Stimulated activated CD8-positive, alpha-beta memory T cell treated with anti-CD3 and anti-CD28 coated beads, Interleukin-7, amount 100 ng/mL, for 4 hours (primary cell): ENCODE measurements at places on chromosomes 12 and 14.

- no peak for DNase-seq
Measured at GRCh38 chr12:1006255-1006654, 15.2 kb downstream of the ERC1 start.

GRCh38 chr12:113184098-113184899 is 979 bp downstream of the DDX54 start:
- DNase-seq: no peak

GRCh38 chr12:39627914-39628313 is 8.3 kb upstream of the ABCD2 start:
- no peak for DNase-seq

DNA sequence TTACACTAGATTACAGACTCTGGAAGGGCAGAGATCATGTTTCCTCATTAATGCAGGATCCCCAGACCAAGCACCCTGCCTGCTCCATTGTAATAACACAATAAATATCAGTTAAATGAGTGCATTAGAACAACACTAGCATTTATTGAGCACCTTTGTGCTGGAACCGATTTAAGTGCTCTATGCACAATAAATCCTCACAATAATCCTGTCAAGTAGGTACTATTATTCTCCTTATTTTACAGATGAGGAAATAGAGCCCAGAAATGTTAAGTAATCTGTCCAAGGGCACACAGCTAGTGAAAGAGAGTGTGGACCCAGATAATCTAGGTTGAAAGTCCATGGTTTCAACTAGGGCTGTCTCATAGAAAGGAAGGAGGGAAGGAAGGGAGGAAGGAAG is 69.8 kb downstream of the MAP1LC3B2 start:
- DNase-seq: no peak

DNA sequence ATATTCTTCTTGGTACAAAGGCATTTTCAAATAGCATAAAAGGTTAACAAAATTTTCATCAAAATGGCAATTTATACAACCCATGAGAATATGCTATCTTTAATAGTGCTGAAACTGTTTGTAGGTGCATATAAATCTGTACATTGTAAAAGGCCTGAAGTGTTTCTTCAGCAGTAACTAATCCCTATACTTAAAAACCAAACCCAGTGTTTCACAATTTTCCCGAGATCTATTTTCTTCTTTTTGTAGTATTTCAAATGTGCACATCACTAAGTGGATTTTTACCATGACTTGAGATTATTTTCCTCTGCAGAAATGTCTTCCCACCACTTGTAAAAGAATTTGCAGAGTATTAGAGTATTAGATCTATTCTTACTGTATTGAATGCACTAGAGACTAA is 76.5 kb downstream of the FERMT2 start:
- DNase-seq: no peak

GRCh38 chr14:34072921-34073320 is 122.0 kb upstream of the EGLN3 start:
- DNase-seq: no peak

- no peak for DNase-seq
Measured at GRCh38 chr12:91914701-91915100, 230.9 kb downstream of the BTG1 start.

DNA sequence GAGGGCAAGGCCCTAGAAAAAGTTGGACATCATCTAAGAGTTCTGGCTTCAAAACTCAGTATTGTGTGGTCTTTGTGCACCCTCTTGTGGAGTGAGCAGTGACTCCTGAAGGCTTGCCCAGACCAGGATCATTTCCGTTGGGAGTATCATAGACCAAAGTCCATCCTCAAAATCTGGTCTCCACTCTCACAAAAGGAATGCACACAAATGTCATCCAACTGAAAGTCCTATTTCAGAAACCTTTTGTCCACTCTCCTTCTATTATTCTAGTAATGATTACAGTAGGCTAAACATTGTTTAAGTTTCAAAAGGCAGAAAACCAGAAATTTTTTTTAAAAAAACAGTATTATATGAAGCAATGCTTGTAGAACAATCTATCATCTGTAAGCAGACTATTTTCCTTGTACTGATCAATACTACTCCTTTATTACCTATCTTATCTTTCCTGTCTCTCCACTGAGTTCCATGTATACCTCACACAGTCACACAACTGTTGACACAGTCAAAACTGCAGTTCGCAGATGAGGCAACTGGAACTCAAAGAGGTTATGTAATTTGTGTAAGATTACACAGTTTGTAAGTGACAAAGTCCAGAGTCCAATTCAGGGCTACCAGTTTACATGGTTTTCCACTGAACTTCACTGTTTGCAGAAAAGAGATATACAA is 41.4 kb downstream of the COX16 start:
- no peak for DNase-seq

GRCh38 chr14:75286313-75286712 is 7.7 kb downstream of the FOS start:
- no peak for DNase-seq

GRCh38 chr12:94704452-94705306 is 54.3 kb upstream of the TMCC3 start:
- DNase-seq: no peak

- no peak for DNase-seq
Measured at GRCh38 chr12:30911207-30911606, 15.3 kb upstream of the TSPAN11 start.

DNA sequence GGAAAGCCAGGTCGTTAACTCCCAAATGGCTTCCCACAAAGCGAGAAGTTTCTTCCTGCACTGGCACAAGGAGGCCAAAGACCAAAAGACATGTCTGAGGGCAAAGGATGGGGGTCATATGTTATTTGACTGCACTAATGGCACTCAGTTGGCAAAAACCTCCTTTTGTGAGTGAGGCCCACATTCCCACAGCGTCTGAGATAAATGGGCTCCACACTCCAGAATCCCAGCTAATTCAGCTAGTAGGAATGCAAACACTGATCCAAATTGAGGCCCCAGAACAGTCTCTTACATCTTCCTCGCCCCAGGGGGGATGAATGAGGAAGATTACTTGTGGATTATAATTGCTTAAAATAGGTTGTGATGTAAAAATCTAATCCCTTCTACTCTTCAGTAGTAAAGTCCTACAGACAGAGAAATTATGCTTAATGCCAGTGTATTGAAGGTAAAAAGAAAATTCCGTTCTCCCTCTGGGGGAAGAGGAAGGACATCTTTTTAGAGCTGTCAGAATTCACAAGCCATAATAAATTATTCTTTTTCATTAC is 86.4 kb upstream of the PIWIL1 start:
- no peak for DNase-seq

DNA sequence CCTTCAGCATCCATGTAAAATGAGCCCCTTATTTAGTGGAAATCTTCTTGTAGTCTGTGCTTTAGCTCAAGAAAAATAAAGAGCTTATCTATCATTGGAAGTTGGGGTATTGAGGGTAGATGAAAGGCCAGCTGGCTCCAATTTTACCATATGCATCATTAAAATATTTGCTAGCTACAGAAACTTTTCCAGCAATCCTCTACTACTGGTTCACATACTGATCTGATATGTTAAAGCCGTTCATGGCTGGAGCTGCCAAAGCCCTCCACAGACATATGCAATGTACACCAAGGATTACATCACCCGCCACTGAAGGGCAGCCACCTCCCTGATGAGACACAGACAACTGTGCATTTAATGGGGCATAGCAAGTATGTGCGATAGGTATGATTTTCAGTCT is 1205.3 kb downstream of the GALC start:
- no peak for DNase-seq

DNA sequence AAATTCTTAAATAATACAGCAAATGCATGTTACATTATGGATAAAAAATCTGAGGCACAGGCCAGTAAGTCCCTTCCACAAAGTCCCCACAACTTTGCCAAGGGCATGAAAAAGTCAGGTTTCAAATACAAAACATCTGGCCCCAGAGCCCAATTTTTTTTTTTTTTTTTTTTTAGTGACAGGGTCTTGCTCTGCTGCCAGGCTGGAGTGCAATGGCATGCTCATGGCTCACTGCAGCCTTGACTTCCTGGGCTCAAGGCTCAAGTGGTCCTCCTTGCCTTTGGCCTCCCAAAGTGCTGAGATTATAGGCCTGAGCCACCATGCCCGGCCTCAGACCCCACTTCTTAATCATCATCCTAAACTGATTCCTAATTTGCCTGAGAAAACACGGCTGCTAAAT is 3.1 kb upstream of the TTC8 start:
- no peak for DNase-seq

DNA sequence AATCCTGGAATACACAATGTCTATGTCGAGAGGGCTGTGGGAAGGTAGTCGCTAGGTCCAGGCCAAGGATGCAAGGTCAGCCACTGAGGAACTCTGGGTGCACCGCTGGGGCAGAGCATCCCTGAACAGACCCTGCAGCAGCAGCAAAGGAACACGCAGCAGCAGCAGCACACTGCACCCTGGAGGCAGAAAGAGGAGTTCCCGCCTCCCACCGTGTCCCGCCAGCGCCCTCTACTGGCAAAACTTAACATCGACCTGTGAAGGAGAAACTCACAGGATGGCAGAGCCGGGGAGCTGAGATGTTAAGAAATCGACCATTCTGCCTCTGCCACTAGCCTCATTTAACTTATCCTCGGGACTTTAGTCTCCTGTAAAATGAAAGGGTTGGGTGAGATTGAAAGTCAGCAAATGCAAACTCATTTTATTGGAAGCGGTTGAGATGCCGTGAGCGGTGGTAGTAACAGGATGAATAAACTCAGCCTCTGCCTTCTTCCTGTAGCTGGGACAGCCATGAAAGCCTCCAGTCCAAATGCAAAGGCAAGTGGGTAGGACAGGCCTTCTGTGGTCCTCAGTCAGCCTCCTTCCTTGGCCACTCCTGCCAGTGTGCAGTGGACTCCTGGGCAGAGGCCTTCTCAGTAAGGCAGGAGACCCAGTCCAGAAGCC is 45.6 kb downstream of the STAB2 start:
- DNase-seq: no peak

- no peak for DNase-seq
Measured at GRCh38 chr12:105765053-105766014, 373.4 kb downstream of the NUAK1 start.

DNA sequence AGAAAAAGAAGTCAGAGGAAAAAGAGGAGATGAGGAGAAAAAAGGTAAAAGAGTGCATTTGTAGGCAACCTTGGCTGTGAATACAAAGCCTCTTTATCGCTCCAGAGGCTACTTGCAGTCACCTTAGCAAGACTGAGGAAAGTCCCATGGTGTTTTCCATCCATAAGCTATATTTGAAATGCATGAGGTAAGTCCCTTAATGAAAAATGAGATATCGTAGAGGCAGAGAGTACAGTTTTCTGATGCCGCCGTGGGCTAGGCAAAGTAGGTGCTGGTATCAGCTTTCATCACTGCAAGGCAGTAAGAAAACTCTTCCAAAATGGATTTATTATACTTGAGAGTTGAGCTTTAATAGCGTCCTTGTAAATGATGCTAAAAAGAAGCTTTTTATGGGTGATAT is 186.8 kb downstream of the ASCL1 start:
- DNase-seq: no peak

DNA sequence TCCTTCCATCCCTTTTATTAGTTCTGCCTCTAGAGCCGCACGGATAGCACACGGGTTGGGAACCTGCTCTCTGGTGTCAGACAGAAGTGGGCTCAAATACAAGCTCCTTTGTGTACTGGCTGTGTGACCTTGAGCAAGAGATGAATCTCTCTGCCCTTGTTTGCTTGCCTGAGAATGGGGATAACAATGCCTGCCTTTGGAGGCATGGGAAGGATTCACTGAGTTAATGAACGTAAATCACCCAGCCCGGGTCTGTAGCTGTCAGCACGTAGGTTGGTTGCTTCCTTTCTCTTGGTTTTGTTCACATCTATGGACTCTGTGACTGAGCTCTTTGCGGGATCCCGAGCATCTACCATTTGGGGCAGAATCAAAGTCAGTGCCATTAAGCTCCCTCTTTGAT is 79.3 kb upstream of the NRXN3 start:
- DNase-seq: no peak

DNA sequence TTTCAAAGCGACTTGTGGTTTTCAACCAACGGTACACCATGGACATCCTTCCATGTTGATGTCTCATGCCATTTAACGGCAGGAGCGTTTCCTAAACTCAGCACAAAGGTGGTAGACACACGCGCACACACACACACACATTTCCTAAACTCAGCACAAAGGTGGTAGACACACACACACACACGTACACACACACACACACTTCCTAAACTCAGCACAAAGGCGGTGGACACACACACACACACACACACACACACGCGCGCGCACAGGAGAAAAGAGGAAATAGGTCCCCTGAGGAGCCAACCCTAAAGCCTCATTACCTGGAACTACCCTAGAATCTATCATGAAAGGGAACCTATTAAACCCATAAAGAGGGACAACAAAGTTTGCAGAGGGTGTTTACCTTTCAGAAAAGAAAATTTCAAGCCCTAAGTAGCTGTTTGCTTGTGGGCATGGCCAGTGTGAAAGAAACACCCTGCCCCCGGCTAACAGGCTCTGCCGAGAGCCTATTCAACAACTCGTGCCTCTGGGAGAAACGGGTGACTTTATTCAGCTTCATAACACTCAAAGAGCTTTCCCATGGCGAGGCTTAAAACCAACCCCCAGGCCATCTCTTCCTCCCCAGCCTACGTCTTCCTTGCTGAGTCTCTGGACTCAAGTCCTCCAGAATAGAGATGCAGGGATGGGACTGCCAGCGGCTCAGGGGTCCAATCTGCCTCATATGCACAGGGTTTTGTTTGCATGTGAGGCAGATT is 31.8 kb downstream of the SLC8B1 start:
- no peak for DNase-seq

DNA sequence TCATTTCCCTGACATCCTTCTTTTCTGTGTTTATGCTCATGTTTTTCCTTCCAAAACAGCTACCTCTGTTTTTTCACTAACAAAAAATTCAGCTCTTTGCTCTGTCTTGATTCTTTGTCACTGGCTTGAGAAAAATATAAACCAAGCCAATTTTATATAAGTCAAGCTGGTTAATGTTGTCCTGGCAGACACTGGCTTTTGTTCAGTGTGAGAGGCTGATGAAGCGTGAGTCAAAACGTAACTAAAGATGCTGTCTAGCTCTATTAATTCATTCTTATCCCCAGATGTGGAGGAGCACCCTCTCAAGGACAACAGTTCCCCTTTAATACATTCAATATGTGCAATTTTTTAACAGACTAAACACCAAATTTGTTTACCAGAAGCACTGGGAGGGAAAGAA is 15.8 kb downstream of the TSPAN8 start:
- DNase-seq: no peak

- DNase-seq: no peak
Measured at GRCh38 chr14:95199298-95199983, 42.1 kb upstream of the DICER1 start.

- DNase-seq: no peak
Measured at GRCh38 chr12:50200552-50201273, 33.5 kb upstream of the CERS5 start.

- DNase-seq: no peak
Measured at GRCh38 chr12:5688226-5688625, 256.3 kb downstream of the NTF3 start.

DNA sequence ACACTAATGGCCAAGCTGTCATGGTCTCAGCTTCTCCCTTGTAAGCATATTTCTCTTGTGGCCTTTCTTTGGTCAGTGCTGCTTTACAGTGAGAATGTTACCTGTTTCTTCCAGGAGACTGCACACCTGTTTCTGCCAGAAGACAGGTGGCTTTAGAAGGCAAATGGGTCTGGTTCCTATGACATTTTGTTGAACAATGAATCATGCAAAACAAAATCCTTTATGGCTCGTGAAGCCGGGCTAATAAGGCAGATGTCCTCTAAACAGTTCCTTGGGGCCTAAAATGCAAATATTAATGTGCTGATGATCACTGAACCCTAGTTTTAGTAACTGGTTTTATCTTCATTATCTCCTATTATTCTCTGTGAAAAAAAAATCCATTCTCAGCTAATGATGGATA is 927.6 kb downstream of the GALC start:
- no peak for DNase-seq
